Tibial nerve (tissue), 4 donors: ENCODE measurements at places on chromosomes 16 and 17. TPM values are rescaled to one million over a fixed set of nuclear protein-coding genes. Genes with fewer than 3 reads are reported as not detected.

Gene ITGA3
- total RNA-seq, result 73.7 TPM

Gene ABCA3
- 14.9 TPM for total RNA-seq

Gene EVI2A
- 2.9 TPM for total RNA-seq

Gene PLCG2
- 18.1 TPM for total RNA-seq

DNA sequence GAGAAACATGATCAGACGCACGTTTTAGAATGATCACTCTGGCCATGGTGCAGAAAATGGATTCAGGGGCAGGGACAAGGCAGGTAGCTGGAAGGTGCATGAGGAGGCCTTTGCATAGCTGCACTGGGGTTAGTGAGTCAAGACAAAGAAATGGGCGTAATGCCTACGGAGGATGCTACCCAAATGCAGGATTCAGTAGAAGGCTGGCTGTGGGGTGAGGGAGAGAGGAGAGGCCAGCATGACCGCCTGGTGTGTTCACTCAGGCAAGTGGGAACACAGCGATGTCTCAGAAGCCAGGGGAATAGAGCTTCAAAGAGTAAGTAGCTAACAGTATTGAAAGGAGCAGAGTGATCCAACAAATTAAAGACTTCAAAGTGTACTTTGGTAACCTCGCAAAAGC is 31.2 kb downstream of the PMP22 start:
- H3K27me3 ChIP-seq, result no peaks in the 10 kb centered on the region
- peak overlapping the region; percentile 77 for H3K27ac ChIP-seq
- peaks cover 50% of the 10 kb centered on the region for H3K4me1 ChIP-seq
- no peak for DNase-seq
- peaks cover 4% of the 10 kb centered on the region for H3K36me3 ChIP-seq
- H3K4me3 ChIP-seq, result no peak overlapping the region

DNA sequence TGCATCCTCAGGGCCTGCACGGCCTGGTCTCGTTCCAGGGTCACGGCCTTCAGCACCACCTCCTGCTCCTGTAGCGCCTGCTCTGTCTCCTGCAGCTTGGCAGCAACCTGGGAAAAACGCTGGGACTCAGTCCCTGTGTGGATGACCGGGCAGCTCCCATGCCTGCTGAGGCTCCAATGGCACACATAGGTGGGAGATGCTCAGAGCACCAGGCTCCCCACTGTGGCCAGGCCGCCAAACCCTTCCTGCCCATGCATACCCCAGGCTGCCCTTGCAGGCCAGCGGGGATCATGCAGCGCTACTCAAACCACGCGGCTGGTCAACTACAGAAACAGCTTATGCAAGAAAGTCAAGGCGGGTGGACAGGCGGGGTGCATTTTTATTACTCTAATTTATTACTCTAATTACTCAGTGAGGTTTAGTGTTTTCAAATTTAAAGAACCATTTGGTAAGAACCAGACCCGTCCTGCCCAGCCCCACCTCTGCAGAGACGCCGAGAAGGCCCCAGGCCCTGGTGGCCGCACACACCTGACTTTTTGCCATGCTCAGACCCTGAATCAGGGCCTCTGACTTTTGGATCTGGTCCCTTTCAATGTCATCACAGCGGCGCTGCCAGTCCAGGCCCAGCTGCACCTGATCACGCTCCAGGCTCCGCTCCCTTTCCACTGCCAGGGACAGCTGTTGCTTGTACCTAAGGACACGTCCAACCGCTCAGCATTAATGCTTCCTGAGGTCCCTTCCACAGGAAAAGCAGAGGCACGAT is 34.0 kb downstream of the CCDC57 start:
- no peaks in the 10 kb centered on the region for H3K4me1 ChIP-seq
- no peak overlapping the region for H3K4me3 ChIP-seq
- H3K27ac ChIP-seq, result no peak overlapping the region
- H3K36me3 ChIP-seq, result peaks cover 92% of the 10 kb centered on the region
- no peaks in the 10 kb centered on the region for H3K27me3 ChIP-seq
- no peak for DNase-seq

DNA sequence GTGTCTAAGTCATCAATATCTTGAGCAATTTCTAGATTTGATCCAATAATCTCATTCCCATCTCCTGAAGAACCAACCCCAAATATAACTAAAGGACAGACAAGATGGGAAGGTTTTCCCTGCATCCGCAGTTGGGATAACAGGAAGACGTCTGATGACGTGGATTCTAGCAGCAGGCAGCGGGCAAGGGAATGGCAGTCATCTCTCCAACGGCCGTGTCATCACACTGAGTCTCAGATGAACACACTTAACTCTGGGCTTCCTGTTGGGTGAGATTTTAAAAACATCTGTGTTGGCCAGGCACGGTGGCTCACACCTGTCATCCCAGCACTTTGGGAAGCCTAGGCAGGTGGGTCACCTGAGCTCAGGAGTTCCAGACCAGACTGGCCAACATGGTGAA is 20.9 kb upstream of the TIMP2 start:
- no peaks in the 10 kb centered on the region for H3K27me3 ChIP-seq
- no peak overlapping the region for H3K27ac ChIP-seq
- H3K4me3 ChIP-seq, result no peak overlapping the region
- H3K36me3 ChIP-seq, result no peaks in the 10 kb centered on the region
- no peak for DNase-seq
- no peaks in the 10 kb centered on the region for H3K4me1 ChIP-seq

- no peaks in the 10 kb centered on the region for H3K36me3 ChIP-seq
- H3K4me1 ChIP-seq, result peaks cover 83% of the 10 kb centered on the region
- H3K27me3 ChIP-seq, result no peaks in the 10 kb centered on the region
- H3K4me3 ChIP-seq, result no peak overlapping the region
- H3K27ac ChIP-seq, result peak overlapping the region; percentile 85
- DNase-seq, result no peak
Observed at GRCh38 chr17:75695830-75696271, 25.4 kb upstream of the ITGB4 start.

- no peaks in the 10 kb centered on the region for H3K27me3 ChIP-seq
- H3K36me3 ChIP-seq, result peaks cover 8% of the 10 kb centered on the region
- no peaks in the 10 kb centered on the region for H3K4me1 ChIP-seq
- H3K27ac ChIP-seq, result no peak overlapping the region
- no peak for DNase-seq
Observed at GRCh38 chr16:89123001-89123830, 29.6 kb downstream of the ACSF3 start.

GRCh38 chr16:63947022-63947421 is 1174.8 kb downstream of the CDH11 start:
- H3K36me3 ChIP-seq, result no peaks in the 10 kb centered on the region

- no peak overlapping the region for H3K4me3 ChIP-seq
- no peak overlapping the region for H3K27ac ChIP-seq
- peaks cover 34% of the 10 kb centered on the region for H3K27me3 ChIP-seq
- H3K36me3 ChIP-seq, result no peaks in the 10 kb centered on the region
- no peak for DNase-seq
Observed at GRCh38 chr16:55853114-55853513, 20.2 kb upstream of the CES1 start.

DNA sequence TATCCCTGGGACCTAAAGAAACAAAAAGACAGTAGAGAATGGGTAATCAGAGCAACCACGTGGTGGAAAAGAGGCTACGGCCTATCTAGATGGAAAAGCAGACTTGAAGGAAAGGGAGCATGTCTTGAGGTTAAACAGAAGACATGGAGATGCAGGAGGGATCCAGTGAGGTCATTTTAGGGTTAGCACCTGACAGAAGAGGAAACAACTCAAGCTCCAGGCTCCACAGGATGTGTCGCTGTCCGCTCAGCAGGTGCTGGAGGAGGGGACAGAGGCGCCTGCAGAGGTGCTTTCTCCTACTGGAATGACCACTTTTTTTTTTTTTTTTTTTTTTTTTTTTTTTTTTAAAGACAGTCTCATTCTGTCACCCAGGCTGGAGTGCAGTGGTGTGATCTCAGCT is 47.5 kb upstream of the CLEC3A start:
- no peaks in the 10 kb centered on the region for H3K36me3 ChIP-seq
- no peaks in the 10 kb centered on the region for H3K27me3 ChIP-seq
- H3K4me1 ChIP-seq, result no peaks in the 10 kb centered on the region

DNA sequence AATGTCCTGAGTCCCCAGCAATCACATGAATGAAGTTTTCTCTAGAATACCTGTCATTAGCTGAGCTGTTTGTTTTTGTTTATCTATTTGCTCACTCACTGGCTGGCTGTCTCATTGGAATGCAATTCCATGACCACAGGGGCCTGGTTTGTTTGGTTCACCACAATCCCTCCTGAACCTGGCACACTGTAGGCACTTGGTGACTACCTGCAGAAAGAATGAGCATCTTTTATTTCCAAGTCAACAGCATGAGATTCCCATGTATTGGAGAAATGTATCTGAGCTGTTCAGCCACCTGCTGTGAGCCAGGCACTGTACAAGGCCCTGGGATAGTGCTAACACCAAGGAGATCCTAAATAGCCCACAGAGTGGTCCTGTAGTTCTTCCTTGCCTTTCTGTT is 345.1 kb downstream of the XYLT1 start:
- DNase-seq, result no peak
- H3K4me3 ChIP-seq, result no peak overlapping the region
- H3K36me3 ChIP-seq, result peaks cover 50% of the 10 kb centered on the region
- H3K27ac ChIP-seq, result no peak overlapping the region
- no peaks in the 10 kb centered on the region for H3K4me1 ChIP-seq
- H3K27me3 ChIP-seq, result no peaks in the 10 kb centered on the region
